Cardiac muscle cell (in vitro differentiated cells and primary cell): ENCODE measurements at places on chromosomes 1 and 21.

DNA sequence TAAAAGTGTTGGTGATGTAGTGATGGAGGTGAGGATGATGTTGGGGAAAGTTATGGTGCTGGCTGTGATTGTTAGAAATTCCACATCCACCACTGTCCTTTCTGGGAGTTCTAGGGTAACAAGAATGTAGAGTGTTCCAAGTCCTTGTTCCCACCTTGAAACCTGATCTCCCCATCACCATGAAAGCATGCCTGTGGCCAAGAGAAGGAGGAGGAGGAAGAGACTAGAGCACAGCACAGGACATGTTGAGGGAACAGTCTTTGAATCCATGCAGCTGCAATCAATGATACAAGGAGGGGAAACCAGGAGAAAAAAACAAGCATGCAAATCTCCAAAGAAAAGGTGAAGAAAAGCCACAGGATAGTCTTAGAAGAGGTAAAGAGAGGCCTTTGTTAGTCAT is 45.9 kb upstream of the ARTN start:
- no peak for DNase-seq

GRCh38 chr1:76408303-76408702 is 333.8 kb downstream of the ST6GALNAC3 start:
- no peak for DNase-seq

DNA sequence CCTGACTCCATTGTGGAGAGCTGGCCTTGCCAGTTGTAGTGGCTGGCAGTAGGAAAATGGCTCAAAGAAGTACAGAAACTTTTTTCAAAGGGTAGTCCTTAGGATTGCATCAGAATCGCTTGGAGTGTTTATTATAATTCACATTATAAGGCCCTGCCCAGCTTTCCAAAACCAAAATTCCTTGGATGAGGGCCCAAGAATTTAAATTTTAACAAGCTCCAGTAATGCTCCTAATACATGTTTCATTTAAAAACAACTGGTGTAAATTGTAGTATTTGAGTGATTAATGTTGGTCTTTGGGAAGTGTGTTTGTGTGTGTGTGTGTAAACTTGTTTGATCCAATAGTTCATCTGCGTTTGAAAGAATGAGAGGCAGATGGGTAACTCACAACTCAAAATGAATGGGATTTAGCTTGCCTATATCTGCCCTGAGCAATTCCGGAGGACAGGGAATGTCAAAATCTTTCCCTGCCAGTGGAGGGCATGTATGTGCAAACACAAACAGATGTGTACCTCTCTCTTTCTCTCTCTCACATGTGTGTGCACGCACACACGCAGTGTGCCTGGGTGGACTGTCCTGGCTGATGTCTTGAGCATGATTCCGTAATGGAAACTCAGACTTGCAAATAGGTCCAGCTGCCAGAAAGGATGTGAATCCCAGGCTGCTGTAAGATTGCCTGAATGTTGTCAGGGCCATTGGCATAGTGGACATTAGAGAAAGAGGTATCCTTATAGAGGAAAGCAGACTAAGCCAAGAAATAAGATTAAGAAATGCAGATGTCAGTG is 293.1 kb downstream of the LMX1A start:
- peak; percentile 13 for DNase-seq

DNA sequence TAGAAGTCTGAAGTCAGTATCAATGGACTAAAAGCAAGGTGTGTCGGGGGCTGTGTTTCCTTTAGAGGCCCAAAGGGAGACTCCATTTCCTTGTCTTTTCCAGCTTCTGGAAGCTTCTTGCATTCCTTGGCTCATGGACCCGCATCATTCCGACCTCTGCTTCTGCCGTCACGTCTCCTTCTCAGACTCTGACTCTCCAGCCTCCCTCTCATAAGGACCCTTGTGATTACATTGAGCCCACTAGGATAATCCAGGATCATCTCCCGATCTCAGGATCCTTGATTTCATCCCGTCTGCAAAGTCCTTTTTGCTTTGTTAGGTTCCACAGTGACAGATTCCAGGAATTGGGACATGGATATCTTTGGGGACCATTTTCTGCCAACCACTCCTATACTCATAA is 265.8 kb upstream of the CSF3R start:
- DNase-seq: no peak

- no peak for DNase-seq
Observed at GRCh38 chr1:13523780-13524477, 10.1 kb upstream of the LRRC38 start.

- DNase-seq: no peak
Observed at GRCh38 chr1:202074985-202075384, 47.7 kb upstream of the GPR37L1 start.

GRCh38 chr21:41612674-41613532 is 104.9 kb upstream of the TMPRSS2 start:
- peak; percentile 65 for DNase-seq

DNA sequence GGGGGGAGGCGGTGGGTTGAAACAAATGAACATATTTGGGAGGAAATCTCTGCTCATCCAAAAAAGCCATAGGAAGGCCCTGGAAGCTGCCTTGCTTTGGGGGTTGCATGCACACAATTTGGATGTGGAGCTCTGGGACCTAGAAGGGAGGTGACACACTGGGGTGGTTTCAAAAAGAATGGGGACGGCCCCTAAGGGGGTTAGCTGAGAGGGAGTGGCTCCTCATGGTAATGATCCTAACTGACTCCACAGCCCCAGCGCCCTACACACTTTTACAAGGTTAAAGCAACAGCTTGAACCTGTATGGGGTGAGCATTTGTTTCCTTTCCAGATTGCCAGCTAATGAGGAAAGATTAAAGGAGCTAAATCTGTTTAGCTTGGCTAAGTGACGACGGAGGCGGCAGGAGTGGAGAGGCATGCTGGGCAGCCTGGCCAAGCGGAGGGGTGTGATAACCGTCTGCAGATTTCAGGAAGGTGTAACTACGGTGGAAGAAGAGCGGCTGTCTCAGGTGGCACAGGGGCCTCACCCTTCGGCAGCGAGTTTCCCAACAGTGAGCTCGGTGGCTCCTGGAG is 107.3 kb downstream of the RNF220 start:
- no peak for DNase-seq

DNA sequence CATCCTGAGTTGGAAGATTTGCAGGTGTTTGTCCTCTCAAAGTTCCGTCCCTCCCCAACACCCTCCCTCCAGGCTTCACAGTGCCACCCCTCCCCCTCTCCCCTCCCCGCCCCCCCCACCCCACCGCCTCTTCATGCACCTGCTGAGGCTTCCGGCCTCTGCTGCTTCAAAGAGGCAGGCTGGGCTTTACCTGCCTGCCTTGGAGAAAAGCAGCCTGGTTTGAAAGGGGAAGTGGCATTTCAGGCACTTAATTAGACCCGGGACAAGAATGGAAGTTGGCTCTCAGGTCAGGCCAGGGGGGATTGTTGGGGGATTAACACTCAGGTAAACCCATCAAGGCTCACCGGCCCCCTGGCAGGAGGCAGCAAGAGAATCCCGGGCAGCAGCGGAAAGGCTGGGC is 21.1 kb downstream of the PAX7 start:
- DNase-seq: no peak

DNA sequence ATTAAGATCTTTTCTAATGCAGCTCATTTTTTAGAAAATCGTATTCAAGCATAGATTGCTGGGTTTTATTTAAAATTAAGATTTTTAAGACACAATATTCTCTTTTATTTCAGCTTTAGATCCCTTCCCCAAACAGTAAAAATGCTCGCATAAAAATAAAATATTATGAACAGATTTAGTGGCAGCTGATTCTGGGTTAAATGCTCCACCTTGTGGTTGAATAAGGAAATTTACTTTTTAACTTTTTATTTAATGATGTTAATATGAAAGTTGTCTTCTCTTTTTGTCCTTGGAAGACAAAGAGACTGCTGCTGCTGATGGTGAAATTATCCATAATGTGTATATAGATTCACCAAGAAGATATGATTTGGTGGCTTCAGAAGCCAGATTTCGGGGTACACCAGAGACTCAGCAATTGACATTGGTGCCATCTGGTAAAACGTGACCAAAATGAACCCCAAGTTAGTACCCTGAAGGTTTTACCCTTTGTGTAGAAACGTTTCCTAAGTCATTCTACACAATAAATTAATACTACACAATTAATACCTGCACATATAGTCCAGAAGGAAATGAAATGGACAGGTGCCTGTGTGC is 128.0 kb downstream of the ADAMTS1 start:
- DNase-seq: peak; percentile 40

- DNase-seq: no peak
Observed at GRCh38 chr1:233959102-233959501, 54.6 kb downstream of the SLC35F3 start.

DNA sequence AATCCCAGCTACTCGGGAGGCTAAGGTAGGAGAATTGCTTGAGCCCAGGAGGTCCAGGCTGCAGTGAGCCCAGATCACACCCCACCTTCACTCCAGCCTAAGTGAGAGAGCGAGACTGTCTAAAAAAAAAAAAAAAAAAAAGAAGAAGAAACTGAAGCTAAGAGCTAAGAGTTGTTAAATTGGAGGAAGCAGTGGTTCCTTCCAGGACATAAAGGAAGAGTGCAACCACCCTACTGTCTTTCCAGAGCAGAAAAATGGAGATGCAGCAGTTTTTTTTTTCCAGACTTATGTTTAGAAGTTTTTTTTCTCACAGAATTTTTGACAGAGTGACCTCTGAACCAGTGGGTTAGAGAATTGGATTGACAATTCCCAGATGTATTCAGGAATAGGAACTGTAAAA is 88.7 kb downstream of the HLX start:
- DNase-seq: no peak

- DNase-seq: peak; percentile 22
Observed at GRCh38 chr1:43344267-43344850, 6.7 kb downstream of the MPL start.

DNA sequence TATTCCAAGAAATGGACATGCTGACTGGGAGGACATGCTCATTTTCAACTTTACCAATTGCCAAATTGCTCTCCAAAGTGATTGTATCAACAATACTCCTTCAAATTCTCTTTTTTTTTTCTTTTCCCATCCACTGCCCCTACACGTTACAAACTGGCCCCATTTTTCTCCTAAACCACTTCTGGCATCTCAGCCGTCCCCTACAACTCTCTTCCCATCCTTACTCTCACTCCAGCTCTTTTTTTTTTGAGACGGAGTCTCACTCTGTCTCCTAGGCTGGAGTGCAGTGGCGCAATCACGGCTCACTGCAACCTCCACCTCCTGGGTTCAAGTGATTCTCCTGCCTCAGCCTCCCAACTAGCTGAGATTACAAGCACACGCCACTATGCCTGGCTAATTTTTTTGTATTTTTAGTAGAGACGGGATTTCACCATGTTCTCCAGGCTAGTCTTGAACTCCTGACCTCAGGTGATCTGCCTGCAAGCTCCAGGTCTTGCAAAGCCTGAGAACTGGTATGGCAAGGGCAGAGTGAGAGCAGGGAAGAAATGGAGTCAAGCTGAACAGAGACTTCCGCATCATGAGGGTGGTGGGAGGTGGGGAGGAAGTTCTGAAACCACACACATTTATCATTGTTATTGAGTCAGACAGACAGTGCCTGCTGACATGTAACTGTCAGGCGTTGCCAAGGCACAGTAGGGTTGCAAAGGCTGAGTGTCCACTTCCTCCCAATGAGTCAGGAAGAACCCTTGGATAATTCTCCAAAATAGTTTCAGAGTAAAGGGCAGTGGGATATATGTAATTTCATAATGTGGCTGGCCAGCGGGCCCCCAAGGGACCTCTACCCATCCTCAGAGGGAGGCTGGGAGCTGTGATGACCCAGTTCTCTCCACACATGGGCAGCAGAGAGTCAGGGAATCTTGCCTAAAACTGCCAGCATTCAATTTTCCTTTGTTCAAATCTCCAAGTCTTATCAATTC is 17.4 kb downstream of the CELA3A start:
- DNase-seq: no peak
